Activated CD4-positive, alpha-beta T cell treated with anti-CD3 and anti-CD28 coated beads, Interleukin-2, amount 50 U/mL, for 24 hours (primary cell): ENCODE measurements at places on chromosomes 7 and 10.

GRCh38 chr10:22315455-22316285 is 518 bp upstream of the COMMD3 start:
- no peak for DNase-seq

DNA sequence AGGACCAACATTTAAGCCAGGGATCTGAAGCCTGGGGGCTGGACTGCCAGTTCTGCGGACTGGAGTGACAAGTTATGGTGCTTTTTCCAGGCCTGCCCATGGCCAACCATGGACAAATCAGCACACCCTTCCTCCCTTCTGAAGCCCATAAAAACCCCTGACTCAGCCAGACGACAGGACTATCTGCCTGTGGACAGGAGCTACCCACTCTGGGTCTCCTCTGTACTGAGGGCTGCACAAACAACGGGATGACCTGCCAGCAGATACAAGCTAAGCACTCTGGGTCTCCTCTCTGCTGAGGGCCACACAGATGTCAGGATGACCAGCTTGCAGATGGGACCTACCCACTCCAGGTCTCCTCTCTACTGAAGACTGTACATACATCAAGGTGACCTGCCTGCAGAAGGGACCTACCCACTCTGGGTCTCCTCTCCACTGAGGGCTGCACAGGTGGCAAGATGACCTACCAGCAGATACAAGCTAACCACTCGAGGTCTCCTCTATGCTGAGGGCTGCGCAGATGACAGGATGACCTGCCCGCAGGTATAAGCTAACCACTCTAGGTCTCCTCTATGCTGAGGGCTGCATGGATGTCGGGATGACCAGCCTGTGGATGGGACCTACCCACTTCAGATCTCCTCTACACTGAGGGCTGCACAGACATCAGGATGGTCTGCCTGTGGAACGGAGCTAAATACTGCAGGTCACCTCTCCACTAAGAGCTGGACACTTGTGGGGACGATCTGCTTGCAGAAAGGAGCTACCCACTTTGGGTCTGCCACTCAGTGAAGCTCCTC is 110.1 kb upstream of the GPR22 start:
- no peak for DNase-seq

GRCh38 chr7:134787720-134788119 is 8.3 kb downstream of the CALD1 start:
- DNase-seq = no peak

DNA sequence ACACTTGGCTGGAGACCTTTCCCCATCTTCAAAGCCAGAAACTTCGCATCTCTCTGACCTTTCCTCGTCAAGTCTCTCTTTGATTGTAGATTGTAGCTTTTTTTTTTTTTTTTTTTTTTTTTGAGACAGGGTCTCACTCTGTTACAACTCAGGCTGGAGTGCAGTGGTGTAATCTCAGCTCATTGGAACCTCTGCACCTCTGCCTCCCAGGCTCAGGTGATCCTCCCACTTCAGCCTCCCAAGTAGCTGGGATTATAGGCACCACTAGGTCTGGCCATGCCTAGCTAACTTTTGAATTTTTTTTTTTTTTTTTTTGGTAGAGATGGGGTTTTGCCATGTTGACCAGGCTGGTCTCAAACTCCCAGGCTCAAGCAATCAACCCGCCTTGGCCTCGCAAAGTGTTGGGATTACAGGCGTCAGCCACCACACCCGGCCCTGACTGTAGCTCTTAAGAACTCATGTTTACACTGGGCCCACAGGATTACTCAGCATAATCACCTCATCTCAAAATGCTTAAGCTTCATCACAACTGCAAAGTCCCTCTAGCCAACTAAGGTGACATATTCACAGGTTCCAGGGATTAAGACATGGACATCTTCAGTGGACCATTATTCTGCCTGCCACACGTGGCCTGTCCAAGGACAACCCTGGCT is 11.7 kb downstream of the POLL start:
- no peak for DNase-seq

DNA sequence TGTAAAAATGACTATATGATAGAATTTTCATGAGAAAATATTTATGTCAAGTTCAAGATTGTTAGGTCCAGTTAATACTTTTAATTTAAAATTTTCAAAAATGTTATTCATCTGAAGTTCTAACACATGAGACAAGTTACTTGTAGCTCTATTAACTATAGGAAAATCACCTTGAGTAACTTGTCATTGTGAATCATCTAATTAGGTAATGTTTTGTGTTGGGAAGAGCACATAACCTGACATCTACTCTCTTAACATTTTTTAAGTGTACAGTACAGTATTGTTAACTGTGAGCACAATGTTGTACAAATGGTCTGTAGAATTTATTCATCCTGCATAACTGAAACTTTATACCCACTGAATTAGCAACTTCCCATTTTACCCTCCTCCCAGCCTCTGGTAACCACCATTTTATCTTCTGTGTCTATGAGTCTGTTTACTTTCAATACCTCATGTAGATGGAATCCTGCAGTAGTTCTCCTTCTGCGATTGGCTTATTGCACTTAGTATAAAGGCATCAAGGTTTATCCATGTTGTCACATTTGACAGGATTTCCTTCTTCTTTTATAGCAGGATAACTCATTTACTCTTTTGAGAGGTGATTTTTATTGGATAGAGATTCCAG is 54.6 kb downstream of the ARL4A start:
- no peak for DNase-seq

- no peak for DNase-seq
Measured at GRCh38 chr7:66902844-66903180, 18.2 kb upstream of the TMEM248 start.

- no peak for DNase-seq
Measured at GRCh38 chr7:114412548-114412947, 2.1 kb upstream of the FOXP2 start.

GRCh38 chr7:90836937-90837336 is 240.8 kb downstream of the CDK14 start:
- DNase-seq = no peak

DNA sequence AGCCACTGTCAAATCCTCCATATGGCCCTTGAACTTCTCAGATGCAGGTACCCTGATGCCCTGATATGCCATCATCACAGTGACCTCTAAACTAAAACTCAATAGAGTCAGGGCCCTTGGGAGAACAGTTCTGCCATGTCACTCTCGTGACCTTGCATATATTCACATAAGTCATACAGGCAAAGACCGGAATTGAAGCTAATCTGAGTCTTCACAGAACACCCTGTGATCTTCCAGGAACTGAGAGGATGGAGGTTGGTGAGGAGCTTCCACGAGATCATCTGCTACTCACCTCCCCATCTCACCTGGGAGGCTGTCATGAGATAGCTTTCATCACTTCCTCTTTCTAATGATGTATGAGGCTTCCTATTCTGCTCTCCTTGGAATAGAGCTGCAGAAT is 228.7 kb upstream of the CCDC6 start:
- DNase-seq = no peak

DNA sequence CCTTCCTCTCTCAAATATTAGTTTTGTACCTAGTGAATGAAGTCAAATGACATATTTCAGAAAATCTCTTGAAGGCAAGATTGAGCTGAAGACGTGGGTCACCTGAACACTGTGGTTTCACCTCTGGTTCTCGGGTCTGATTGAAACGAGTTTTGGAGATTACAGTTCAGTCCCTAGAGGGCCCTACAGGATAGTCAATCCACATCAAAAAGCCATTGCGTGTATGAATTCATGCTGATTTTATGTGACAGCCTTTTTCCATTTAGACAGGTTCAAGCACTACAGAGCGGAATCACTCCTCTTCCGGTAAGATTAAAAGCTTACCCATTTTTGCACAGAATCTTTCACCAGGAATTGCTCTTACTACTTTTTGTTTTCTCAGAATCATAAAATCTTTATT is 62.2 kb downstream of the VIM start:
- peak; percentile 41 for DNase-seq

GRCh38 chr7:134890246-134891240 is 95.8 kb upstream of the AGBL3 start:
- DNase-seq = no peak

DNA sequence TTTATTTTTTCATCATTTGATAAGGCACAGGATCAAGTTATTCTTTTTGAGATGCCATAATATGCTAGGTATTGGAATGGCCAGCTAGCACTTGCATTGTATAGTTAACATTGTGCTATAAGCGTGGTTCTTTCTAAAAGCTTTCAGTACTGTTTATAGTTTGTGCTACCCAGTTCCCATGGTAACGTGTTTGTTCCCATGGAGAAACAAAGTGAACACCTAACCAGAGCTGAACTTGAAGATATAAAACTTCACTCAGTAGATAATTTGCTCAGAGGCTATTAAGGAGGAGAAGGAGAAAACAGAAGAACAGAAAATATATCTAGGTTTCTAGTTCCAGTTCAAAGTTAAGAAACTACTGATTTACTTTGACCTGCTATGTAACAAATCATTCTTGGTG is 23.6 kb upstream of the ITGB8 start:
- no peak for DNase-seq

DNA sequence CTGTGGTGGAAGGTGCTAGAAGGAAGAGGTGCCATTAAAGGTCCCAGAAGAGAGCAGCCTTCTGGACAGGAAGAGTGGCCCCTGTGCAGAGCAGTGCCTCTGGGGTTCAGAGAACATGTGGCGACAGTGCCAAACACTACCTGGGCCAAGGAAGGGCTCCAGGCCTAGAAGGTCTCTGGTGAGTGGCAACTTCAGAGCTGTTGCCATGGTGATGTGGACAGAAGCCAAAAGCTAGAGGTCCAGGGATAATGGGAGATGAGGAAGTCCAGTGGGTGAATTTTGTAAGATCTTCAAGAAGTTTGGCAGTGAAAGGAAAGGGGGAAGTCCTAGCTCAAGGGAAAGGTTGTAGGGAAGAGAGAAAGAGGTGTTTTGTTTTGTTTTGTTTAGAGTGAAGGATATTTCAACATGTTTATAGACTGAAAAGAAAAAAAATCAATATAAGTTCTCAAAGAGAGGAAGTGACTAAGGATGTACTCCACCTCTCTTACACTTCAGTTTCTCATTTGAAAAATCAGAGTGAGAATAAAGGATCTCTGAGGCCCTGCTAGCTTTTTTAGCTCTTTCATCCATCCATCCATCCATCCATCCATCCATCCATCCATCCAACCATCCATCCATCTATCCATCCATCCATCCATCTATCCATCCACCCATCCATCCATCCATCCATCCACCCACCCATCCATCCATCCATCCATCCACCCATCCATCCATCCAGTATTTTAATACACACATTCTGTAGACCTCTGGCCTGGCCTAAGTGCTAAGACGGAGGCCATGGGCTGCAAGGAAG is 77.1 kb upstream of the DUSP5 start:
- no peak for DNase-seq

- no peak for DNase-seq
Measured at GRCh38 chr7:79933144-79933543, 201.5 kb upstream of the GNAI1 start.

- DNase-seq = no peak
Measured at GRCh38 chr10:122056431-122057094, 67.6 kb downstream of the TACC2 start.

DNA sequence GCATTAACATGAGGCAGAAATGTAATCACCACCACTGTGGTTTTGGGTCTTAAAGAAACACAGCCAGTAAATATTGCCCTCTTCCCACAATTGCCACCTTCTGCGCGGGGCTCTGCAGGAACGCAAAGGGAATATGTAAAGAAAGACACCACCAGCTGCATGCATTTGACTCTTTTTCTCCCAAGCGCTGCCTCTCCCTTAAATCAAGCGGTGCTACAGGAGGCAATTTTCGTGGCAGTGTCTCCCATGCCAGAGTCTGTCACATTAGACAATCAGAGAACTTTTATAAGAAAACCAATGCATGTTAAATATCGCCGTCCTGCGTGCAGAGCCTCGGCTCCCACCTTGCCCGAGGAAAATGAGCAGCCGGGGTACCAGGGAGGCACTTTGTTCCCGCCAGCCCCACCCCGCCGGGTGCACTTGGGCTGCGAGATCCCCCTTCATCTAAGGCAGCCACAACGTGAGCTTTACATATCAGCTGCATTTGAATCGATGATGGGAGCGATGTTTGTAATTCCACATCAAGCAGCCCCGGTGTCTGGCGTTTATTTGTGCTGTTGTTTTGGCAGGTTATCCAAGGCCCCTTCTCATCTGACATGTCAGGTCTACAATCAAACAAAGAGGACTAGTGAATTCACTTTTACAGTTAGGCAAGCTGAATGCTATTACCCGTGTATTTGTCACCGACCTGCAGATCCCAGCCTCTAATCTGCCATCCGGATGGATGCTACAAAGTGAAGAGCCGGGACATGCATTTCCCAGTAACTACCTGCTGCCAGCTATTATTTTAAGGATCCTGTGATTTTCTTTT is 72.3 kb upstream of the MGMT start:
- DNase-seq = no peak

GRCh38 chr7:92595281-92595680 is 5.1 kb upstream of the FAM133B start:
- no peak for DNase-seq

- no peak for DNase-seq
Measured at GRCh38 chr7:157601530-157601929, 264.7 kb downstream of the DNAJB6 start.

DNA sequence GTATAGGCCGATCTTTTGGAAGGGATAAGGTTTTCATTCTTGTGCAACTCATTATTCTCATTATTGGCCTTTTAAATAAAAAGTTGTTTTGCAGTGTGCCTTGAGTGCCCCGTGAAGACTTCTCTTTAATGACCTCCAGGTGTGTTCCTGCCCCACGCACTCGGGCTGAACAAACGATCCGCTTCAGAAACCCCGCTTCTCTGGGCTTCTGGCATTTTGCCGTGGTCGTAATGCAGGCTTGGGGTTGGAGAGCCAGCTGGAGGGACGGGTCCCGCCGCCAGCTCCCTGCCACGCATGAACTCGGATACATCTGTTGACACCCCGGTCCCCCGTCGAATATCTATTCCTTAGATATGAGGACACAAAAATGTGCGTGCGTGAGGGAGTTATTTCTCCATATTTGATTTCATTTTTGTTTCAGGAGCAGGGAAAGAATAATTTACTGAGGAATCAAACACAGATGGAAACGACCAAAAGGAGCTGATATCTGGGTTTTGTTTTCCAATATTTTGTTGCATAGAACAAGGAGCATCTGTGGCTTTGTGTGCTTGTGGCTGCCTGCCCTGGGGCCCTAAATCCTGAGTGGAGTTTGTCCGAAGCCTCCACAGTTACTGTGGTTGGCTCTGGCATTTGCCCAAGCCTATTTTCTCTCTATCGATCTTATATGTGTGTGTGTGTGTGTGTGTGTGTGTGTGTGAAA is 17.0 kb upstream of the TTYH3 start:
- no peak for DNase-seq

DNA sequence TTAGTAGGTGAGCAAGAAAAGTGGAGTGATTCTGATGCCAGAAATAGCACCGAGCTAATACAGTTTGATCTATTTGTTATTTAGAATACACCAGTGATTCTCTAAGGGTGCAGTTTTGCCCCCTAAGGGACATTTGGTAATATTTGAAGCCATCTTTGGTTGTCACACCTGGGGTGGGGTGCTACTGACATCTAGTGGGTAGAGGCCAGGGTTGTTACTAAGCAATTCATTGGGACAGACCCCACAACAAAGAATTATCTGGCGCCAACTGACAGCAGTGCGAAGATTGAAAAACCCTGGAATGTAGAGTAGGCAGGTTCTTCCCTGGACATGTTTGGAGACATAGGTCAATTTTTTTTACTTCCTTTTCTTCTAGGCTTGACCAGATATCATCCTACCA is 14.6 kb downstream of the PALS2 start:
- DNase-seq = no peak

GRCh38 chr7:24786941-24787340 is 29.7 kb upstream of the GSDME start:
- no peak for DNase-seq

GRCh38 chr7:117096330-117096729 is 143.0 kb downstream of the ST7 start:
- no peak for DNase-seq

GRCh38 chr7:29355388-29355787 is 160.8 kb downstream of the CHN2 start:
- no peak for DNase-seq

GRCh38 chr7:22356010-22356691 is 803 bp downstream of the RAPGEF5 start:
- no peak for DNase-seq
